ENCODE measurements at places on chromosomes 16 and 17. TPM values are rescaled to one million over a fixed set of nuclear protein-coding genes. Genes with fewer than 3 reads are reported as not detected.
A peak's percentile ranks its signal among the peaks of the same experiment; 100 is the strongest.

GRCh38 chr16:54808890-54809289, 121.8 kb upstream of the IRX5 start:
- no peak for DNase-seq

DNA sequence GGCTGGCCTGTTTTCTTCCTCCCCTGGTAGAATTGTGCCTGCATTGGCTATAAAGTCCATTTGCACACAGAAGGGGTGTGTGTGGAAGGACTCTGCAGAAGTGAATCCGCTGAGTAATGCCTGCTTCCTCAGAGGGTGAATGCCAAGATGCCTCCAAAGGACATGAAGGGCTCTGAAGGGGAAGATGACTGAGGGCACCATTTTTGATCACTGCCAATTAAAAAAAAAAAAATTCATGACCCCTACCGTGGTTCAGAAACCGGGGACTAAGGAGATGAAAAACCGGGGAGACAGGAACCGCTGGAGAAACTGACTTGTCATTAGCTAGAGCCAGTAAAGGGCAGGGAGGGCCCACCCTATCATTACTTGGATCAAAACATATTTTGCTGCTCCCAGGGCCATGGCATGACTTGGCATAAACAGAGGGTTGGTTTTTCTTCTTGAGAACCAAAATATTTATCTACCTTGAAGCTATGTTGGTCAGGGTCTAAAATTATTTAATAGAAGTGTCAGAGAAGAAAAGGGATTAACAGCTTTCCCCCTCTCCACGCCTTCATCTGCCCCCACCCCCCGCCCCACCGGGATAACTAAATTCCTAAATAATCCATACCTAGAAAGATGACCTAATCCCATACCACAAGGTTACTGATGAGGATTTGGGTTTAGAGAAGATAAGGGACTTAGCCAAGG, 3.6 kb upstream of the USP7 start:
- peak; percentile 65 for DNase-seq

DNA sequence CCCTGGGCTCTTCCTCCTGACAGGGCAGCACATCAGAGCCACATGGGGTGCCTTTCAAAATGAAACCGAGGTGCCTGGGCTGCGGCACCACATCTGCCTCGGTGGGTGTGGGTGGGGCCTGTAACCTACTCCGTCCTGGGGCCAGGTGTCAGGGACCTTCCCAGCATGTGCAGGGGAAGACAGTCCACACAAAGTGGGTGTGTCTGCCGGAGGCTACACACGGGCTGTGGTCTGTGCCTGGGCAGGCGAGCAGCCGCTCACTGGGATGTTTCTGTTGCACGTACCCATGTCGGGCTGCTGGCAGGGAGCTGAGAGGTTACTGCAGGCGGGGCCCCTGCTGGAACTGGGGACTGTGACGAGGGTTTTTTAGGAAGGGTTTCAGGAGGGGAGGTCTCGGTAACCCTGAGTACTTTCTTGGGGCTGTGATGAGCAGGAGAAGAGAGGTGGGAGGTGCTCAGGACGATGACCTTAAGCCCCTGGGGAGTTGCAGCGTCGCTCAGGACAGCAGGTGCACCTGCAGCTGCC, 351.2 kb downstream of the SEC14L1 start:
- DNase-seq = no peak

GRCh38 chr17:64319531-64319930, 56.5 kb upstream of the TEX2 start:
- no peak for DNase-seq

- peak; percentile 42 for DNase-seq
These were observed 9.4 kb upstream of the CMTM4 start for GRCh38 chr16:66705790-66706505.

DNA sequence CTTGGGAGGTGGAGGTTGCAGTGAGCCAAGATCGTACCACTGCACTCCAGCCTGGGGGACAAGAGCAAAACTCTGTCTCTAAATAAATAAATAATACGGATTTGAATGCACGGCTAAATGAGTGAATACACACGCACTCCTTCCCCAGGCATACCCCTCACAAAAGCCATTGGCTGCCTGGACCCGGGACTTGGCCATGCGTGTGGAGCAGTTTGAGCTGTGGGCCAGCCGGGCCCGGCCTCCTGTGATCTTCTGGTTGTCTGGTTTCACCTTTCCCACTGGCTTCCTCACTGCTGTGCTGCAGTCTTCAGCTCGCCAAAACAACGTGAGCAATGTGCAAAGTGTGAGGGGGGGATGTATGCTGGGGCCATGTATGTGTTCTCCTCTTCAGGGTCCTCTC, 1.6 kb upstream of the KDM6B start:
- DNase-seq = no peak

GRCh38 chr17:57557416-57557815, 187.7 kb downstream of the CCDC182 start:
- DNase-seq = no peak

TTYH2 gene
- total RNA-seq = 1.2 TPM

SMIM36 gene
- total RNA-seq = 1.9 TPM
